ENCODE measurements at places on chromosomes 3 and 15.
A peak's percentile ranks its signal among the peaks of the same experiment; 100 is the strongest.

DNA sequence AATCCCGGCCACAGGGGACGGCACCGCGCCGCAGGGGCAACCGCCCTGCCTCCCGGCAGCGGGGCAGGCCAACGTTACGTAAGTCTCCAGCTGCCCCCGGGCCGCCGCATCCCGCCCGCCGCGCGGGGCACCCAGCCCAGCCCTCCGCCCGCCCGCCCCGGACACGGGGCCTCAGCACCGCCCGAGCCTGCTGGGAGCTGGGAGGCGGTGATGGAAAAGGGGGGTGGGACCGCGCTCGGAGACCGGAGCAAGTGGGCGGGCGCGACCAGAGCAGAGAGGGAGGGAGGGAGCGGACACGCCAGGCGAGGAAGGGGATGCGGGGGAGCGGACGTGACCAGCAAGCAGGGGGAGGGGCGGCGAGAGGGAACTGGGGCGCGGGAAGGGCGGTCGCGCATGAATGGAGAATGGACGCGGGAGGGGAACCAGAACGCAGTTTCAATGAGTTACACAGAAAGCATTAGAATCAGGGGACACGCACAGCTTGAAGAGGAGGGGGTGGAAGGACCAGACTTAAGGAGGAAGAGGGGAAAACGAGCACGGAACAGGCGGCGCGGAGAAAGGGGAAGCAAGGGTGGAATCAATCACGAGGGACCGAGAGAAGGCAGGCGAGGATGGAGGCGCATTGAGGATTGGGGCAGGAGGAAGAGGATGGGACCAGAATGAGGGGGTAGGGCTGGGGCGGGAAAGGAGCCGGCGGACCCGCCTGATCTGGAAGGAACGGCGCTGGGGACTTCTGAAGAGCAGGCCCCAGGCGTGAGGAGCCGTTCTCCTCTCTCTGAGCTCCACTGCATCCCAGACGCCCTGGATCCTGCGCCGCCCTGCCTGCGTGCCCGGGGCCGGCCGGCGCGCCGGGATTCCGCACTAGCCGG is 559 bp downstream of the PKM start:
- peak; percentile 29 for DNase-seq

DNA sequence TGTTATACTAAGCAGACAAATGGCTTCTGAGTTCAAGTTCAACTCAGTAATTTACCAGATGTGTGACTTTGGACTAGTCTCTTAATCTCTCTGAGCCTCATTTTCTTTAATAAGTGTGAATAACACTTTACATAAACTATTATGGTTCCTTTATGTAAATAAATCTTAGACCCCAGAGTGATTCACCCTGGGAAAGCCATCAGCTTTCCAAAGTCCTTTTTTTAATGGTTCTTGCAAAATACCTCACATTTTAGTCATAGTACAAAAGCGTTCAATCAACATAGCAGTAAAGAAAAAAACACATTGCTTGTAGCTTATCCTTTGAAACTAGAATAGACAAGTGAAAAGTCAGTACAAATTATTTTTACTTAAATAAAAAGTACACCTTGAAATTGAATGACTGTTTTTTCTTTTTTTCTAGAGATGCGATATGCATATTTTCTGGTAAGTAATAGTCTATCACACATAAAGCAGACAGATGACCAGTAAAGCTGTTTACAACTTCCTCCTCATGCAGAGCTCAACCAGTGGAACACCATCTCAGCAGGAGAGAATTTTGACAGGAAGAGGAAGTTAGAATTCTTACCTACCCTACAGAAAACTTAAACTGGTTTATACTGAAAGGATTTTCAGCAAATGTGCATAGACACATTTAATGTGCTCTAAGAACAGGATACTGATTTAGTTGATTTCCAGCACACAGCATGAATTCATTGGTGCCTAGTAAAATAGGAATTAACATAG is 123.0 kb upstream of the AGBL1 start:
- no peak for DNase-seq

DNA sequence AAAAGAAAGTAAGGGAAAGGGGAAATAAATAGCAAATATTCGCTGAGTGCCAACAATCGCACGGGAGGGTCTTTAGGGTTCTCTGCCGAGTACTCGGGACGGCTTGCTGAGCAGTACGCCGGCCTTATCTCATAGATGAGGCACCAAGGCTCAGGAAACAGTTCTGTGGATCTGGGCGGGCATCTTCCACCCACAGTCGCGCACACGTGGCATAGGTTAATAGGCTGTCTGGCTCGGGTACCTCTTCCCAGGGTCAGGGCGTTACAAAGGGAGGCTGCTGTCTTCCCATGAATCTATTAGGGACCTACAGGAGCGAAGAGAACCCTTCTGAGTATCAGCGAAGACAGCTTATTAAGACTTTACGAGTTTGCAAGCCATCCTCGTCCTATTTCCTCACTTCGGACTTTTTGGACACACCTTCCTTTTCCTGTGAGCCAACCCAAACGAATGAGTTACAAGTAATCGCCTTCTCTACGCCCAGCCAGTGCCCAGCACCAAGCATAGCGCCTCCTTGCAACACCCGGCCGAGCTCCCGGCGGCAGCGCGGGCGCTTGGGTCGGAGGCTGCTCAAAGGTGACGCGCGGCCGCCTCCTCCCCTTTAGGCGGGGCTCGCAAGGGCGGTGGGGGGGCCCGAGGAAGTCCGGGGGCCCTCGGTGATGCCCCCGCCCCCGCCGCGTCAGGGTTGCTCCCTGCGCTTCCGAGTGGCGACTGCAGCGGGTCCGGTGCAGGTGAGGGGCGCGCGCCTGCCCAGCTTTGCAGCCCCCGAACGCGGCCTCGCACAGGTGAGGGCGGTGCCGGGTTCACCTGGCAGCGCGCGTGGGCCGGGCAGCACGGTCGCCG is at the start of gene MCTP2:
Gene MCTP2, plus strand, starts transcription at position 679 of the 840 bp plus-strand sequence. CDS start 66,705 bp downstream, outside the sequence.
- peak; percentile 60 for DNase-seq

DNA sequence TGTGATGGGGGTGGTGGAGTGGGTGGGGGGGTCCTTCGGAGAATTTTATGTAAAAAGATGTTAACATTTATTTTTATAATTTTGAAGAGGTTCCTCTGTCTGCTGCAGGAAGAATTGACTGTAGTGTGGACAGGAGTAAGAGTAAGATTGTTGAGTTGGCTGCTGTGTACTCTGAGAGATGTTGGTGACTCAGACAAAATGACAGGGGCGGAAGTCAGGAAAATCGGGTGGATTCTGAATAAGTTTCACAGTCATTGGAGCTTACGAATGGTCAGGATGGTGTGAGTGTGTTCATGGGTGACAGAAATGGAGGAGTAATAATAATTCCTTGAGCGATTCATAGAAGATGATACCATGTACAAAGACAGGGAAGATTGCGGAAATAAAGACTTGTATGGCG is 420.0 kb downstream of the ROBO2 start:
- DNase-seq = no peak

- DNase-seq = no peak
Measured at GRCh38 chr3:151740581-151740980, 6.9 kb downstream of the AADACL2 start.

DNA sequence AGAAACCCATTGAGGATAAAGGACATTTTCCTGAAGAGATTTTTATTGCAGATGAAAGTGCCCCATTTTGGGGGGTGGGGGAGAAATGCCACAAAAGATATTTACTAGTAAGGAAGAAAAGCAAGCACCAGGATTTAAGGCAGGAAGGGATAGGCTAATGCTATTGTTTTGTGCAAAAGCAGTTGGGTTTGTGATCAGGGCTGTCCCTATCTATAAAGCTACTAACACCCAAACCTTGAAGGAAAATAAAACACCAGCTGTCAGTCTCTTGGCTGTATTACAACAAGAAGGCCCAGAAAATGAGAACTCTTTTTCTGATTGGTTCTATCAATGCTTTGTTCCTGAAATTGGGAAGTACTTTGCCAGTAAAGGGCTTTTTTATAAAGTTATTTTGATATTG is 56.0 kb downstream of the CD200 start:
- no peak for DNase-seq

- no peak for DNase-seq
Measured at GRCh38 chr15:73375755-73376305, 7.1 kb upstream of the HCN4 start.

DNA sequence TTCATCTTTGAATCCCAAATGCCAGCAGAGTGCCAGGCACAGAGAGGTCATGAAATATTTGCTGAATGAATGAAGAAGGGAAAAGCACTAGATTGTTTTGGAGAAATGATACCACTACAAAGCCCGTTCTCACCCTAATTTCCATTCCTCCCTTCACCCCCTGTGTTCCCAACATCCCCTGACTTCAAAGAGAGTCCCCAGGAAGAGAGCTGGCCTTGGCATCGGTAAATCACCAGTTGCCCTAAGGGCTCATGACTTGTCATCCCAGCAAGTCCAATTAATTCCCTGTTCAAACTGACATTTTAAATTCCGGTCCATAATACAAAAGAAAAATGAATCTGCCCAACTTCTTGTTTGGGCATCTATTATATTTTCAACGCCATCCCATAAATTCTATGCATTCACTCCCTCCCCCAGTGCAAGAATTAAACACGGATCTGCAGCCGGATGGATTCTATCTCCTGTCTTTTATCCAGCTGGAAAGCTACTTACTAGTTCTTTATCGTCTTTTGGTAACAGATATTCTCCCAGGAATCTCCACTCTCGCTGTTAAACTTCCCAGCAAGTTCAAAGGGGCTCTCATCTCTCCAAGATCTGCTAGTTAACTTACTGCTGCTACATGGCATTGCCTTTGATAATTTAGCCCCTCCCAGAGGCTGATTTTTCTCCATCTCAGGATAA is 63.9 kb upstream of the TSC22D2 start:
- no peak for DNase-seq

DNA sequence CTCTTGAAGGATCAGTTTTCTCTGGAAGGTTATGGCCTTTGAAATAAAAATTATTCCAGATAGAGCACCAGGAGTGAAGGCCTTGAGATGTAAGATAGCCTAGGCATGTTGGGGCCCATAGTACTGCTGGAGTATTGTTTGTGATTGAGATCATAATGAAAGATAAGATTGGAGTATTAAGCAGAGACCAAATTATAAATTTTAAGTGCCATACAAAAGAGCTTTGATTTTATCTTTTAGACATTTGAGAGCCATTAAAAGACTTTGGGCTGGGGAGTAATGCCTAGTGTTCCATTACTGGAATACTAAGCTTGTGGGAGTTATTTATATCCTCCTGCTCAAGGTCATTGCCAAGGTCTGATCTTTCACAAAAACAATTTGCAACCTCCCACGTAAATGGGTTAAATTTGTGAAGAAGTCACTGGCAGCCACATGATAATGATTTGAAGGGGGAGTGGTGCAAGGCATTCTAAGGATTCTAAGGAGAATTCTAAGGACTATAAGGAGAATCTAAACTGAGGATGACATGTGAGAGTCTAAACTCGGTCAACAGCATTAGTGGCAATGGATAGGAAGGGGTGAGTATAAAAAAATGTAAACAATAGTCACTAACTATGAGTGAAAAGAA is 12.8 kb downstream of the ELL3 start:
- no peak for DNase-seq

DNA sequence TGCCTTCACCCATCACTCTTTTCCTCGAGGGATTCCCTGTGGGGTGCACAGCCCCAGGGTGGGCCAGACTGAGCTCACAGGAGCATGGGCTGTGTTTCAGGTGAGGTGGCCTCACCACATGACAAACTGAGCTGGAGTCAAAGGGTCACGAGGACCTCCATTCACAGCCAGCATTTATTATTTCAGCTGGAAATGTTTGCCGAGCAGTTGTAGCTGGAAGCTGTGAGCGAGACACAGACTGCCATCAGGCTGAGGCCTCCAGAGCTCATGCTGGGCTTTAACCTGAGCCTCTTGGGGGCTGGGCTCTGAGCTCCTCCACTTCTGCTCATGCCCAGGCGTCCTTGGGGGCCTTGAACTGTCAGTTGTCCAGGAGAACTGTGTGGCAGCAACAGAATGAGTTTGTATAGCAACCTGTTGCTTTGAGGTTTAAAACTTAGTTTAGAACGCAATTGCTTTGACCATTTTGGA is 57.5 kb downstream of the FLNB start:
- no peak for DNase-seq

- DNase-seq = no peak
Measured at GRCh38 chr3:76049776-76050175, 264.4 kb upstream of the ZNF717 start.

- DNase-seq = no peak
Measured at GRCh38 chr3:184532940-184533732, 28.4 kb upstream of the EPHB3 start.
